ENCODE measurements at places on chromosomes 6 and 20.

DNA sequence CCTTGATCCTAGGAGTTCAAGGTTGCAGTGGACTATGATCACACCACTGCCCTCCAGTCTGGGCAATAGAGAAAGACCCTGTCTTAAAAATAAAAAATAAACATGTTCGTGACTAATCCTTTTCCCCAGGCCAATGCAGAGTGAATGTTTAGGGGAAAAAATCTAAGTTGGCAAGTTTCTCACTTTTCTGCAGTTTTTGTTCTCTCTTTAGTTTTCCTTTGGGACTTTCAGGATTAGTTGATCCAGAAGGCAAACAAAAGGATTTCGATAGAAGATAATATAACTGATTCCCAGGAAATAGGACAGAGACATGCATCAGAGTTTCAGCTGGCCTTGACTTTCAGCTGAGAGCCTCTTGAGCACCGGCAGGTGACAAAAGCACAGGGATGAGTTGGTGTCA lies 53.3 kb downstream of the SOD2 start:
- no peak for DNase-seq

GRCh38 chr20:57323034-57323433 lies 6.6 kb upstream of the SPO11 start:
- DNase-seq = no peak

DNA sequence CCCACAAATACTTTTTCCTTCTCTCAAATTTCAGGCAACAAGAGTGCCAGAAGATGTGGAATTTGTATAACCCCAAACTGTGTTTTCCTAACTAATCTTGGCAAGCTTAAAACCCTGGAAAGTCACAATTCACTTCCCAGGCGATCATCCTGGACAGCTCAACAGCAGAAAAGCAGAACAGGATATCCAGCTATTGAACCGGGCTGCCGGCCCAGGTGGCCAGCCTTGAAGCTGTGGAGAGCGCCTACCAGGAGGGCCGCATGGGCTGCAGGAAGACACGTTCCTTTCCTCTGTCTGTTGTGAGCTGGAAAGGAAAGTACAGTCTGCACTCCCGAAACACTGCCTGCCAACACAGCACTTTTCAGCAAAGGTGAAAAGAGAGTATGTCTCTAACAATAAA lies 719.7 kb upstream of the MARCKS start:
- DNase-seq = no peak

- no peak for DNase-seq
Observed at GRCh38 chr6:45882671-45883070, 133.0 kb downstream of the CLIC5 start.

DNA sequence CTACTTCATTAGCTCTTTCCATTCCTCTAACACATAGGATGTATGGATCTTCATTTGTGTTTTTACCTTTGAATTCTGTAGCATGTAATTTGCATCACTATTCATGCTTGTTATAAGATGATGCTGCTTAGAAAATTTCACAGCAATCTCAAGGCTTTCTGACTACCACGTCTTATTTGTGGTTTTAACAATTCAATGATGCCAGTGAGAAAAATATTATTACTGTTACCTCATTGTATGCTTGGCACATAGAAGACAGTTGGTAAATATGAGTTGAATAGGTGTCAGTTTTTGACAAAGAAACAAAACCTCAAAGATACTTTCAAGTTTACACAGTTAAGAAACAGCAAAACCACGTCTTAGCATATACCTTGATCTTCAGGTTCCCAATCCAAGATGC lies 428.6 kb downstream of the TFAP2A start:
- DNase-seq = no peak

DNA sequence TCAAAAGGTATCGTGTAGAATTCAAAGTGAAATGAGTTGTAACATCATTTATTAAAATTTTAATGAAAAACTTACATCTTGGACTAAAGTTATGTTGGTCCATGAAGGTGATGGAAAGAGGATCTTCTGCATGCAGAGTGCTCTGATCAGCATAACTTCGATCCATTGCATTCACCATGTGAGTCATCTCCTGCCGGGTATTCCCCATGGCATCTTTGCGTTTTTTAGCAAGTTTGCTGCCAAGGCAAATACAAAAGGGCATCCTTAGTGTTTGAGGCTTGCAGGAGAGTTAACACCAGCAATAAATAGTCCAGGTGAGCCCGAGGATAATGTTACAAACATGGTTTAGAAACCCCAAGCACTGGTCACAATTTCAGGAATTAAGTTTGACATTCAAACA lies 104.2 kb upstream of the THEMIS start:
- DNase-seq = no peak

DNA sequence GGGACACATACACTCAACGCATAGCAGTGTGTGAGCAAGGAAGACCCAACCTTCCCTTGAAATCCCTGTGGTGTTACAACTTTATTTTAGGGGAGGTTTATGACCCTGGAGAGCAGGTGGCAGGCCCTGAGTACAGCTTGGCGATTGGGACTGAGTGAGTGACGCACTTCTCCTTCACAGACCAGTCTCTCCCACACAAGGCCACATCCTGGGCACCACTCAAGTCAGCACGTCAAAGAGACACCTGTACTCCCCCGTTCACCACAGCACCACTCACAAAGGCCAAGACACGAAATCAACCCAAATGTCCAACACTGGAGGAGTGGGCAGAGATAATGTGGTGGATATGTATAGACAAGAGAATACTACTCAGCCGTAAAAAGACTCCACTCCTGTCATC lies 57.0 kb upstream of the FRMD1 start:
- no peak for DNase-seq

GRCh38 chr20:38809942-38810341 lies 4.4 kb downstream of the PPP1R16B start:
- DNase-seq = no peak

DNA sequence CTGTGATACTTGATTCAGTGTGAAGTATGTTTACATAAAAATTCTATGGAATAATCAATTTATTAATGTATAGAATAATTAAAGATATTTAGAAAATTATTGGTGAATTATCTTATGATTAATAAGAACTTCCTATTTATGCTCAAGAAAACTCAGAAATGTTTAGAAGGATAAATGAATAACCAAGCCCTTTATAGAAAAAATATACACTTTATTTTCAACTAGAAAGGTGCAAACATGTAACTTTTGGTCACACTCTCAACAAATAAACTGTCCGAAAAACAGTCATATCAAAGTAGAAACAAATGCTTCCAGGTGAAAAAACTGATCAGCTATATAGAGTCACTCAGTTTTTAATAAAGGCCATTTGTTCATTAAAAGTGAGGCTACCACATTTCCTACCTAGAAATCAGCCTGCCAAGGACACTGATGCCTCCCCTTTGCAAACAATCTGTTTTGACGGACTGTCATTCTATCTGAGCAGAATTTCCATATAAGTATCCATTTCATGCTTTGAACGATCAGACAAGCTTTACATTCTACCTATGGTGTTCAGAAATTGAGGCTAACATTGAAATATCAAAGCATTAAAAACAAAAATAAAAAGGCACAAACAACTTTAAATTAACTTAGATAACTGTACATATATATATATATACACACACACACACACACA lies 3.0 kb downstream of the CCN2 start:
- no peak for DNase-seq

- no peak for DNase-seq
Observed at GRCh38 chr6:138653435-138653834, 120.1 kb upstream of the CCDC28A start.

DNA sequence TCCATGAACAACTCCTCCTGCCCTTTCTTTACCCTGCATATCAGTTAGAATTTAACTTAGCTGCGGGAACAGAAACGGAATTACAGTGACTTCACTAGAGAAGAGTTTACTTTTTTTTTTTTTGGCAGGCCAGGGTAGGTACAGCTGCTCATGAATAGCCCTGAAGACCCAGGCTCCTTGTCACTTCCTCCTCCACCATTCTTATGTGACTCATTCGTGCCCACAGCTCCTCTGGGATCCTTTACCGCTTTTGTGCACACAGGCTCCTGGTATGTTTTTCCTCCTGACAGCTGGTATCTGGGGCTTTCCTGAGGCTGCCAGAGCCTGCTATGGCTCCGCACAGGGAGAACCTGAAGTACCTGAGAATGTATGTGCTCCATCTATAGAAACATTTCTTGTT lies 3.9 kb upstream of the KCNS1 start:
- DNase-seq = no peak

GRCh38 chr6:163415620-163416556 lies 1.4 kb downstream of the QKI start:
- DNase-seq = no peak

- no peak for DNase-seq
Observed at GRCh38 chr20:20396794-20397193, 28.9 kb downstream of the INSM1 start.

DNA sequence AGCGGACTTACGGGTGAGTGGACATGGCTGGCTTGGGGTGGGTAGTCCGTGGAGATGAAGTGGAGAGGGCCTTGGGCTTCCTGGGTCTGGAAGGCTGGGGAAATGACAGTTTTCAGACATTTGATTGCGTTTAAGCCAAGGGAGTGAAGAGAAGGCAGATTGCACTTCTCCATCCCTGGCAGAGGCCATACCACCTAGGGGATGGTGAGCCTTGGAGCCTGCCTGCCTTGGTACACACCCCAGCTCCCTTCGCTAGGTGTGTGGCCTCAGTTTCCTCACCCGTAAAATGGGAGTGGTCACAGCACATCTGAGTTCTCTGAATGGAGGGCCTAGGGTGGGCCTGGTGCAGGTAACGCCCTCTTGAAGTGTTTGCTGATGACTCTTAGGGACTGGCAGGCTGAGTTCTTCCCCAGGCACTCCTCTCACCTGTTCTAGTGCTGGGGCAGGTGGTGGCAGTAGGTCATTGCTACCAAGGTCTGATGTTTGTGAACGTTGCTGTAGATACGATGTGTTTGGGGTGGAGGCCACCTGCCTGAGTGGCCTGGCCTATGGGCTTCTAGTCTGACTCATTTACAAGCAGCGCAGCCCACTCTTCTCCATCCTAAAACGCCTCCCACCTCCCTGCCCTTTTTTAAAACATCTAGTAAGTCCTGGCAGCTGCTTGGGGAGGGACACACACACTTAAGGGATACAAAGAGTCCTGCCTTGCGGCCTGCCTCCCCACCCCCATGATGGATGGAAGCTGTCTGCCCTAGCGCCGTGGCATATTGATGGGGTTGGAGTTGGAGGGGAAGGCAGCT lies 2.3 kb downstream of the RBM38 start:
- DNase-seq = no peak

GRCh38 chr20:43189554-43190331 lies at the start of gene PTPRT:
Gene PTPRT (minus strand): TSS chr20:43189906. CDS start chr20:43189733, 173 bp downstream.
- DNase-seq = no peak

GRCh38 chr20:34512266-34512954 lies 3.8 kb upstream of the DYNLRB1 start:
- no peak for DNase-seq

DNA sequence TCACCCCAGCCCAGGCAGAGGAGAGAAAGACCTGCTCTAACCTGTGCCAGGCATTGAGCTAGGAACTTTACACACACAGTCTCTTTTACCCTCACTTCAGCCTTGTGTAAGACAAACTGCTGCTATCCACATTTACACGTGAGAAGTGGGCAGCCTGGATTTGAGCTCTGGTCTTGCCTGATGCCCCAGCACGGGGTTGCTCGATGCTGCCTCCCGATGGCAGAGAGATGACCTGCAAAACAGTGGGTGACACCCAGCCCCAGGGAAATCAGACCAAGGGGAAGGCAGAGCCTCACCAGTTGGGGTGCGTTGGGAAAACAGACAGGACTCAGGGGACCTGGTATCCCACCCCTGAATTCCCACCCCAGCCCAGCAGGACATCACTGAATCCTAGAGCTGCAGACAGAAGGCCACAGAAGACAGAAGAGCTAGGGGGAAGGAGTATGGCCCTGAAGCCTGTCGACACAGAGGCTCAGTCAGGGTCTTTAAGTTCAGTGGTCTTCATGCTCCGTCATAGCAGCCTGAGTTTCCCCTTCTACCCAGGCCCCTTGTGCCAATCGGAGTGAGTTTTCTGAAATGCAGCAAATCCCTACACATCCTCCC lies 990 bp downstream of the BPI start:
- no peak for DNase-seq
